ENCODE measurements at places on chromosomes 2 and 18.
A peak's percentile ranks its signal among the peaks of the same experiment; 100 is the strongest.

GRCh38 chr2:199329466-199329865, 128.3 kb downstream of the SATB2 start:
- DNase-seq = no peak

DNA sequence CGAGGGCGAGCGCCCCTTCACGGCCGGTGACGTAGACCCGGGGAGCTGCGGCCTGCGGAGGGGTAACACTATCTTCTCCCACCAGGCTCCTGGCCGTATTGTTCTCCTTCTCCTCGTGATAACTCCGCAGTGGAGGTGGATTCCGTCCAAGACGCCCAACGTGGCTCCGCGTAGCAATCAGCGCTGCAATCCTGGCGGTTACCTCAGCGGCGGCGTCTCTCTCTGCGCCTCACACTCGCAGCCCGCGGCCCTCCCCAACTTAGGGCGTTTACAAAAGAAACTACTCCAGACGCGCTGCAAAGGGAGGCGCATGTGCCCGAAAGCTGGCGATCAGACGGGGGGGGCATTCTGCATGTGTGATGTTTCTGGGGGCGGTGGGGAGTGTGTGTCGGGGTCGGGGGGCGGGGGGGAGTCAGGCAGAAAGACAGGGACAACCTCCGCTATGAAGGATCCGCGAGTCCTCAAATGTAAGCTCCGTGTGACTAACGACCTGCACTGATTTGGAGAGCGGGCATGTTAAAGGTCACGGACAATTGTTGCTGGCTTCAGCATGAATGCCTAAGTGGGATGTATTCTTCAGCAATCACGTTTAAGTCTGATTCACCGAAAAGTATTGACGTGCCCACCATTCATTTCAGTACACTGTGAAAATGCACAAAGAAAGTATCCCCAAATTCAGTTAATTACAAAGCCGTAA, 1.3 kb upstream of the ZNF516 start:
- peak; percentile 2 for DNase-seq

- no peak for DNase-seq
Observed at GRCh38 chr2:145753041-145753608, 1233.2 kb upstream of the ZEB2 start.

GRCh38 chr2:239154971-239155805, 245.6 kb downstream of the HDAC4 start:
- no peak for DNase-seq

GRCh38 chr18:79624356-79625170, 55.0 kb upstream of the CTDP1 start:
- DNase-seq = no peak

DNA sequence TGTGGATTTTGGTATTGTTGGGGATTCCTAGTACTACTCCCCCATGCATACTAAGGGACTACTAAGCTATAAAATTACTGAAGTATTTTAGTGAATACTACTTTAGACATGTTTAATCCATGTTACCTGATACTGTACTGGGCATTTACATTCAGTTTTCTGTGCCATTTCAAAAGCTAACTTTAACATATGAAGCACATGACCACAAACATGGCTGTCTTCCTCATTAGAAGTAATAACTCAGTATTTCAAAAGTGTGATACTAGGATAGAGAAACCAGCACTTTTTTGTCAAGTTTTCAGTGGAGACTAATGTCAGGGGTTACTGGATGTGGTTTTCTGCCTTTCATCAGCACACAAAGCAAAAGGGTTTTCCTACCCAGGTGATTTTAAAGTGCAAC, 27.9 kb downstream of the WDR33 start:
- no peak for DNase-seq

GRCh38 chr18:31791817-31792579, 31.3 kb upstream of the SLC25A52 start:
- DNase-seq = no peak

GRCh38 chr2:160175169-160176134, 24.6 kb downstream of the ITGB6 start:
- DNase-seq = peak; percentile 23

- peak; percentile 5 for DNase-seq
Observed at GRCh38 chr2:209875270-209875669, 103.6 kb downstream of the UNC80 start.

DNA sequence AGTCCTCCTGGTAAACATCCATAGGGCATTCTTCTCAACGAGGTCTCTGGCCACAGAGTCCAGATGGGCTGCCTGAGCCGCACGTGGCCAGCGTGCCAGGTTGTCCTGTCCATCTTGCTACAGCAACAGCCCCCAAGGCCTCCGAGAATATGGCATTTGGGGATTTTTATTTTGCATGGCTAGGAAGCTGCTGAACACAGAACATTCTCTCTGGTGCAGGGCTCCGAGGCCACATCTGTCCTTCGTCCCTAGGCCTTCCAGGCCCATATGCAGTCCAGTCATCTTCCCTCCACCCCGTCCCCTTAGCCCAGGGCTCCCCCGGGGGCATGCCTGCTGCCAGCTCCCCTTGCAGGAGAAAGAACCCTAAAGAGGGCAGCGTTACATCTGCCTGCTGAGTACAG, 2.3 kb downstream of the HDAC4 start:
- DNase-seq = no peak

DNA sequence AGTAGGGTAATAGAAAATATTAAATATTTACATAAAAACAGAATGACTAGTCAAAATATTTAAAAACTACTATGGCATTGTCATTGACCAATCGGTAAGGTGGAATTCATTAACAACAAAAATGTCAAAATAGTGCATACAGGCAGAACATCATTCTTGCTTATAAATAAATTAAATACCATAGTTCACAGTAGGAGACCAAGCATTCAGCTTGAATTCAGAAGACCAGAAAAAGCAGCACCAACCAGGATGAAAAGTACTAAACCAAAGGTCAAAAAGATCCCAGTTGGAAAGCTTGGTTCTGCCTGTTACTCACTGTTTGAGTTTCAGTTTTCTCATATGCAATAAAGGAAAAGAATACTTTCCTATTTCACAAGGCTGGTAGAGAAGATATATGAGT, 244.3 kb downstream of the OSR1 start:
- DNase-seq = no peak

GRCh38 chr2:52423111-52423510, 1344.5 kb upstream of the CHAC2 start:
- no peak for DNase-seq

GRCh38 chr2:59703796-59704195, 849.7 kb downstream of the BCL11A start:
- DNase-seq = no peak

DNA sequence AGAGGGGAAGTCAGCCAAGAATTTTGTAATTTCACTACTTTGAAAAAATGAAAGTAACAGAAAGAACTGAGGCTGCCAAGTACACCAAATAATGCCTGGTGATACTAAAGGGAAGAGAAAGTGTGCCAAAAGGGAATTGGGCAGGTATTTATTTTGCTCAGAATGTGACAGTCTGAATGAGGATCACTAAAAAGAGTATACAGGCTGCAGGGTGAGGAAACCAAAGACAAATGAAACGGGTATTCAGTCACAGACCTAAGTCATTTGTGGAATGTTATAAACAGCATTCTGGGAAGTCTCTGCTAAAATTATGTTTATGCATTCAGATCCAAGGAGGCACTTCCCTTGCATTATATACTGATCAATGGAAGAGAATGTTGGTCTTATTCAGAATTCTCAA, 418.6 kb upstream of the SLC39A10 start:
- no peak for DNase-seq

DNA sequence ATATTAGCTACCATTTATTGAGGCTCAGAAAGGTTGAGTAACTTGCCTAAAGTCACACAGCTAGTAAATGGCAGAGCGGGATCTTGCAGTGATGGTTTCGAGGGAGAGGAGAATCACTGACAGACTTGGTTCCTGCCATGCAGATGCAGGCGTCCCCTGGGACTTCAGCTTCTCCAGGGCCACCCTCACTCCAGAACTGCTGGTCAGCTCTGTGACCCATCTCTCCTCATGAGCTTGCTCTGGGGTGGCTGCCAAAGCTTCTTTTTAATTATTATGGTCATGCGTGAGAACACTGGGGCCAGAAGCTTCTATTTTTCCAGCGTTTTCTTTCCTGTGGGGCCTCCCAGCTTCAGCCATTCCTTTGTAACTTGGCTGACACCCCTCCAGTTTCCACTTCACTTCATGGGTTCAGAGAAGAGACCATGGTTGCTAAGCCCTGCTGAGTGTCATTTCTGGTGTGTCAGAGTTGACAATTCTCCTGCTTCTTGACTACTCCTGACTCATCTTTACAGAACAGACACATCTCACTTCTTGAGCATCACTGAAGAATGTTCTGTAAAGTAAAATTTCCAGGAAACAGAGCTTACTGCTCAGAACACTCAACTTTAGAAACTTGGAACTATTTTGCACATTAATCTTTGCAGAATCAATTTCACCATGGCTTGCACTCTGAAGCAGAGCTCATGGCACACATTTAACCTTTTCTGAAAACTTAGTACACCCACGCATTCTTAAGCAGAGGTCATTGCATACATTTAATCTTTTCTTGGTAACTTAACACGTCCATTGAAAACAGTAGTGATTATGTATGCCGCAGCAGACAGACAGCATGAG, 70.4 kb downstream of the IL1R2 start:
- no peak for DNase-seq

DNA sequence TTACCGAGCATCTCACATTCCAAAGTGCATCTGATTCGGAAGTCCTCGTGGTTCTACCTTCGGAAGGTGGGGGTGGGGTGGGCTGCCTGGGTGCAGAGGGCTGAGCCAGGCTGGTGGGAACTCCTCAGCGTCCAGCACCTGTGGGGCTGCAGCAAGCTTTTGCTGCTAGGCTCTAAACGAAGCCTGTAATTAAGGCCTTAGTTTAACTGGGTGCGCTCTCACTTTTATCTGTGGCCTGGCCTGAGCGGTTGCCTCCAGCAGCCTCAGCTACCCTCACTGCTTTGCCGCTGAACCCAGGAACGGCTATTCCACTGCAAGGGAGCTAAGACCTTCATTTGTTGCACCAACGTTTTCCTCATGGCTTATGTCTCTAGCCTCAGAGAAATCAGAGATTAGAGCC, 48.4 kb downstream of the TMEM17 start:
- DNase-seq = no peak

- DNase-seq = no peak
Observed at GRCh38 chr2:231185886-231186285, 12.5 kb upstream of the ARMC9 start.

DNA sequence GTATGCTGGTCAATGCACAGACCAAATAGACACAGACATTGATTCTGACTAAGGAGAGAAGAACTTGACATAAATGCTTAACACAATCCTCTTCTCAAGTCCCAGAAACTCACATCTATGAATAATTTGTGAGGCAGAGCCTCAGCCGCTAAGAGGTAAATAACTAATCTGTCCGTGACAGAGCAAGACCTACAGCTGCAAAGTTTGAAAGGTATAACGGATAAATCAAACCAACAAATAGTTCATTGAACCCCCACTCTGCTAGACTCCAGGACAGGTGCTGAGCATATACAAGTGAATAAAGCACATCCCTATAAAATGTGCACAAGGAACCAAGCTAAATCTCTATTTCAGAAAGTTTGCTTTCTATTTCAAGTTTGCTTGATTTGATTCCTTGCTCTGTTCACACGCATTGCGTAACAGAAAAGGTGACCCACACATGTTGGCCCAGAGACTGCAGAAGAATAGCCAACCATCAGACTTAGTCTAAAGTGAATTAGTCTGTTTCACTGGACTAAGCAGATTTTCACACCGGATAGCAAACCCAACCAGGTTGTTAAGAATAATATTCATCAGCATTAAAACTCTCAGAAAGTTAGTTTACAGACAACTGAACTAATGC, 51.7 kb downstream of the NCKAP5 start:
- no peak for DNase-seq

GRCh38 chr18:47871288-47871687, 59.2 kb downstream of the SMAD2 start:
- DNase-seq = no peak

DNA sequence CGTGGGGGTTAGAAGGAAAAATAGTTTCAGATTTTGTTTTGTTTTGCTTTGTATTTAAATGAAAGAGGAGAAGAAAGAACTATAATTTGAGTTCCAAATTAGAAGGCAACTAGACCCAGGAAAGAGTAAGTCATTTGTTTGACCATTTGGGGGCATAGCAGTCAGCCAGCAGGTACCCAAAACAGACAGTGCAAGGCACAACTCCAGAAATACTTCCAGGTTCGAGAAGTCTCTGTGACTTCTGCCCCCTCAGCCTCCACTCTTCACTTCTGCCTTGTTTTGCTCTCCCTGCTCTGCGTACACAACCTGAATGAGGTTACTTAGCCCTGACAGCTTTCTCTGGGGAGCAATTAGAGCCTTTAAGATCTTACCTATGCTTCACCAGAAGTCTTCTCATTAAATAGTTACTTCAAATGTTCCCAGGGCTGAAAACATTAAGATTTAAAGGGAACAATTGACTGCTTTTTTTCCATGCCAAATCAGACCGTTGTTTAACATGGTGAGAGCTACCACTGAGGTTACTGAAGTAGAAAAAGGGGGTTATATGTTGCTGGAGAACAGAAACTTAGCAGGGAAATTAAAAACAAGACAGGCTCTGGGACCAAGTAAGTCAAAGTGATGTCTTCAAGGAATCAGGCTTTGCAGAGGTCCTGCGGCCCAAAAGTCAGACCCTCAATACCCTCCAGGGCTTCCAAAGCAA, 216.9 kb downstream of the BCL11A start:
- no peak for DNase-seq

- DNase-seq = peak; percentile 55
Observed at GRCh38 chr2:68806511-68807109, 64.6 kb downstream of the BMP10 start.

- DNase-seq = no peak
Observed at GRCh38 chr2:183172220-183172887, 48.1 kb downstream of the NUP35 start.

DNA sequence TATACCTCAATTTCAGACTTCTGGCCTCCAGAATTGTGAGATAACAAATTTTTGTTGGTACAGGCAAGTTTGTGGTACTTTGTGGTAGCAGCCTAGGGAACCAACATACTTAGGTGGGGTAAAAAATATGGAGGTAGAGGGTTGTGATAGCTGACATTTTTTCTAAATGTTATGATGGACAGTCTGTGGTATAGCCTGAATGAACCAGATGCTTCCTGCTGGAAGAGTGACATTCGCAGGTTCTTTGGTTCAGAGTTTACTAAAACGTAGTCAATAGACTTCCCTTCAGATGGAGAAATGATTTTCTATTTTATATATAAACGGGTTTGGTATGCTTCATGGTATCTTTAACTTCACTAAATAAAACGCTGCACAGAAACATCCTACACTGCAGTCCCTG, 42.8 kb downstream of the PMAIP1 start:
- DNase-seq = no peak

- DNase-seq = no peak
Observed at GRCh38 chr2:52356556-52356955, 1324.6 kb upstream of the NRXN1 start.

DNA sequence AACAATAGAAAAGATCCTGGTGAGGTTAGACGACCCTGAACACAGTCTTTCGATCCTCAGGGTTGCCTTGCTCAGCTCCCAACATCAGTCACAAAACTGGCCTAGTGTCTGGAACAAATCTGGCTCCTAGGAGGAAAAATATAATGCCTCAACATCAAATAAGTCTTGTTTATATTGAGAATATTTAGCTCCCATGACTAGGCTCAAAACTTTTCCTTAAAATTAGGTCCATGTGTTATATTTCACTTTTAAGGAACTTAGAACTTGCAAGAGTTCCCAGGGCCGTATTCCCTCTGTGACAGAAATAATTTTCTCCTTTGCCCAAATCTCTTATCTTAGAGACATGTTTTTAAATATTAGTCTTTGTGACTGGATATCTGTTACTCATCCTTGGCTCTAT, 819.7 kb upstream of the ZEB2 start:
- no peak for DNase-seq
